Stimulated activated CD8-positive, alpha-beta memory T cell treated with anti-CD3 and anti-CD28 coated beads, Interleukin-15, amount 100 ng/mL, for 24 hours (primary cell): ENCODE measurements at places on chromosomes 11 and 22.

DNA sequence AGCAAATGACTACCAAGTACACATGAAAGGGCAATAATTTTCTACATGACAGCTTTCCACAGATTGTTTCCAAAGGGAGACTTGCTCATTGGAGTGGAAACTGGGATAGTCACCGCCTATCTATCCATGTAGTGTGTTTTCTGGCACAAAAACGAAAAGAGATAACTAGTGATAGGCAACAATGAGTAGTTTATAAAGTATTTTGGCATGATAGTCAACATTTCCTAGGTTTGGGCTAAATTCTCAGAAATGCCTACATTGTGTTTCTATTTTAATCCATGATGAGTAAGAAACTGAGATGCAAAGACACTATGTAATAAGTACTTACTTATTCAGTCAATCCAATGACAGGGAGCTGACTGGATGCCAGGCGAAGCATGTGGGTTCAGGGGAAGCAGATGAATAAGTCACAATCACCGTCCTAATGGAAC lies 1129.1 kb downstream of the DLG2 start:
- DNase-seq = no peak

GRCh38 chr11:15577519-15577918 lies 462.8 kb downstream of the INSC start:
- no peak for DNase-seq

DNA sequence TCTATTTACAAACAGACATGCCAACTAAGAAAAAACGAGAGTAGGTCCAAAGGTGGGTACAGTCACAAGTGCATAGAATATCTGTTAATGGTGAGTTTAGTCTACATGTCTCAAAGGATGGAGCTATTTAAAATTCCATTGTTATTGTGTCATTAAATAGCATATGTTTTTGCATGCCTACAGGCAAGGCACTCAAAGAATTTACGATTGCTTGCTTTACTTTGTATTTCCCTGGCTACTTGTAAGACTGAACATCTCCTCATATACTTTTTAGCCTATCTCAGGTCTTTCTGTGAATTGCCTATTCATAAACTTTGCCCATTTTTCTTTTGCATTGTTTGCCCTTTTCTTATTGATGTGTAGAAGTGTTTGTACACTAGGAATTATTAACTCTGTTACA lies 39.7 kb downstream of the DEUP1 start:
- no peak for DNase-seq

DNA sequence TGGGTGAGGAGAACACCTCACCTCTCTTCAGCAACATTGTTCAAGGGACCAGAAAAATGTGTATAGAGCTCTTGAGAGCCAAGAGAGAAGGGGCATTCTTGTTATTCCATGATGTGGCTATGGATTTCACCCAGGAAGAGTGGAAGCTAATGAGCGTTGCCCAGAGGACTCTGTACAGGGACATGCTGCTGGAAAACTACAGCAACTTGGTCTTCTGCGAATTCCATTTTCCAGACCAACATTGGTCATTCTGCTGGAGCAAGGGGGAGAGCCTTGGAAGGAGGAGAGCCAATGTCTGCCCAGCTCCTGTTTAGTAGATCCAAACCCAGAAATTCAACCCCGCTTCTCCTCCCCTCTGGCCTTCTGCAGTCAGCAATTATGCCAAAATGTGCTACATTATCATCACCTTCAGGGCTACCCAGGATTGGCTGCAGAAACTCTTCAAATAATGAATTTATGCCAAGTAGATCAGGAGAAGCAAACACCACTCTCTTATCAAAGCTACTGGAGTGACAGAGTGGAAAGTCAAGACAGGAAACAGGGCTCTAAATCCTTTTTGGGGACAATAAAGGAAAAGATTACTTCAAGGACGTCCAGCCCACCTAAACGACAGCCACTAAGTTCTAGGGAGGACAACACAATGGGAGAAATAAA lies 707.5 kb upstream of the LUZP2 start:
- no peak for DNase-seq

DNA sequence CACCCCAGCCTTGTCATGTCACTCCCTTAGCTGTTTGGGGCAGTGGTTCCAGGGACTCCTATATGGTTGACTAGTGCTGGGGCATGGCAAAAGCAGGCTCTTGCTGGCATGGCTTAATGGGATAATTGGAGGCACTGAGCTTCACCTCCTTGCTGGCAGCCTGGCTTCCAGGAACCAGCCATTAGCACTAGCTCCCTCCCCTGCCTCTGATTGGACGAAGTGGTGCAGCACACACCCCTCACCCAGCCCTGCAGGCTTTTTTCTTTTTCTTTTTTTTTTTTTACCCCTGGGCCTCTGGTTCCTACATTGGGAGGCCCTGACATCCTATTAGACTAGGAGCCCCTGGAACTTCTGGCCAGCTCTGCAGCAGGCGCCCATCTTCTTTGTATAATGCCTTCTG lies 18.6 kb downstream of the PHLDB1 start:
- no peak for DNase-seq
